ENCODE measurements at places on chromosomes 1 and 21.

- no peak for DNase-seq
Measured at GRCh38 chr1:66160719-66161118, 368.0 kb downstream of the PDE4B start.

- no peak for DNase-seq
Measured at GRCh38 chr1:202397256-202397655, 48.8 kb downstream of the PPP1R12B start.

DNA sequence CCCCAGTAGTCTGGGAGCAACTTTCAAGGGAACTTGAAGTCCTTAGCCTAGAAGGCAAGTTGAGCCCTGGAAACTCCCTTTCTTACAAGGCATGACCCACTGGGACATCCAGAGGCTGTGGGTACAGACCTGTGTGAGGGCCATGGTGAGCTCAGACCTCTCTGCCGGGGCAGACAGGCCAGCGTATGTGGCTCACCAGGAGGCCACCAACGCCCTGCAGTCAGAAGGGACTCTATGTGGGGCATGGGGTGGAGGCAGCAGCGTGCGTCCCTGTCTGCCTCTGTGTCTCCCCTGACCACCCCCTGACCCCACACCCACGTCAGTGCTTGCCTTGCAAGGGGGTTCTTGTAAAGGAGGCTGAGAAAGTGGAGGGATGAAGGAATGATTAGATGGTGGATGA is 10.8 kb downstream of the COQ8A start:
- no peak for DNase-seq

DNA sequence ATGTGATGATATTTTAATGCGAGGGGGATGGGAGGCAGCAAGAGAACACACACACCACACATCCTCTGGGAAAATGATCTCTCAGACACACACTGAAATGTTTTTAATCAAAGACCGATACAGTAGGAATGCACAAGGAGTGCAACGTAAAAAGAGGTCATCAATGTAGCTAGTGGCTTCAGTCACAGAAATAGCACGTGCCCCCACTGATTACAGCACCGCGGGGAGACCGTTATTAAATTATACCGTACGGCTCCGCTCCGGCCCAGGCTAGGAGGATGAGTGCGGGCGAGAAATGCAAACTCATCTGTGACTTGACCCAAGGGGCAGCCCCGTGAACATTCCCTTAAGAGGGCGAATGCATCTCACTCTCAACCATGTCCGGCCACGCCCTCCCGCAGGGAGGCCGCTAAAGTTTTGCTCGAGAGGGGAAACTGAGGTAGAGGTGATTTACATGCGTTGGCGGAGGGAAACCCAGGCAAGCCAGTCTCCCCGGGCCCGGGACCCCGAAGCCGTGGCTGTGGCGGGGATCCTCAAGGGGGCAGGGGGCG is 552 bp downstream of the UBR4 start:
- DNase-seq = no peak

GRCh38 chr1:201896951-201897391 is 8.3 kb downstream of the SHISA4 start:
- peak; percentile 80 for DNase-seq

Measured in AG08395 (cell line).